GM23248 (cell line): ENCODE measurements at places on chromosomes 7 and 10.

DNA sequence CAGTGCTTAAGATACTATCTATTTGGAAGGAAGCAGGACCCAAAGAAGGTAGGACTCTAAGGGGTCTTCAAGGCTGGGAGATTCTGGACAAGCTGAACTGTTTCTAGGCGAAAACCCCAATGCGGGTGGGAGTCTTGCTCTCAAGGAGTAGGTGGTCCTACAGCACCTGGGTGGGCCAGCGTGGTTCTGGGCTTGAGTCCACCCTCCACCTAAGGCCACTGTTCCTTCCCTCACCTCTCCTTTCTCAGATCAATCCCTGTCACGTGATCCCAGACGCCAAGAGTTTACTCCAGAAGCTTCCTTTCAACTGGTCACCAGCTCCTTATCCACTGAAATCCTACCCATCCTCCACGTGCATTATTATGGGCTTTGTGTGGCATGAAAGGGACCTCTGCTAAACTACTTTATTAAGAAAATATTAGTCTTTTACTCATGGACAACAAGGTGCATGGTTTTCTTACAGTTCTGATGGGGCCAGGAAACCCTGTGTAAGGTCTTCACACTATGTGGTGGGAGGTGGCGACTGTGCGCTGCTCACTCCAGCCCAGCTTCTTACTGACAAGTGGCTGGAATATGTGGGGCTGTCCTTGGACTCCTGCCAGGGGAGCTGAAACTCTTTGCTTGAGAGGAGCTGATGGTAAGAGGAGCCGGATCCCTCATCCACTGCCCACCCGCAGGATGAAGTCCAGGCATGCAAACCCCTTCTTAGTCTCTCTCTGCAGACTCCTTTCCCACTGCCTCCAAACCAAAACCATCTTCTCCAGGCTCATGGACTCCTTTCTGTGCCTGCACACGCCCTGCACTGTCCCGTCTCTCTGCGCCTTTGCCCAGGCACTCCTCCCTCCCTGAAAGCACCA is 1.6 kb downstream of the ZNF746 start:
- DNase-seq, result peak; percentile 77

- DNase-seq, result no peak
Measured at GRCh38 chr7:107065929-107066247, 21.4 kb downstream of the PRKAR2B start.

- no peak for DNase-seq
Measured at GRCh38 chr7:94481279-94481678, 28.3 kb upstream of the CASD1 start.

DNA sequence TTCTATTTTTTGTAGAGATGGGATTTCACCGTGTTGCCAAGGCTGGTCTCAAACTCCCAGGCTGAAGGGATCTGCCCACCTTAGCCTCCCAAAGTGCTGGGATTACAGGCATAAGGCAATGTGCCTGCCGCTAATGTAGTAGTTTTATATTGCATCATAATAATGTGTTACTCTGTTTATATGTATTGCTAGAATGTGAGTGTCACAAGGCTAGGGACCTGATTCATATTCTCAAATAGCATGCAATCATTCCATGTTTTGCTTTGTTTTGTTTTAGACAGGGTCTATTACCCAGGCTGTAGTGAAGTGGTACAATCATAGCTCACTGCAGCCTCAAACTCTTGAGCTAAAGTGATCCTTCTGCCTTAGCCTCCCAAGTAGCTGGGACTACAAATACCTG is 13.5 kb downstream of the CCL26 start:
- peak; percentile 43 for DNase-seq
